ENCODE measurements at places on chromosomes 7 and 10. TPM values are rescaled to one million over a fixed set of nuclear protein-coding genes. Genes with fewer than 3 reads are reported as not detected.

Gene TCTN3
- total RNA-seq = 41.3 TPM

Gene HTRA1
- total RNA-seq = 51.9 TPM

Gene NPFFR1
- not detected for total RNA-seq

Gene EPHA1
- total RNA-seq = 0.29 TPM

Gene LDB3
- total RNA-seq = 0.07 TPM

Gene ASB10
- not detected for total RNA-seq

Gene HOXA6
- 1.5 TPM for total RNA-seq

Gene GRM3
- total RNA-seq = not detected

Gene FAM20C
- total RNA-seq = 43.9 TPM

Gene OR9A2
- total RNA-seq = not detected

Gene HELLS
- total RNA-seq = 23.2 TPM

Gene OR13A1
- total RNA-seq = not detected

Gene AIFM2
- 34.9 TPM for total RNA-seq

Gene AOAH
- not detected for total RNA-seq

Gene LIPF
- not detected for total RNA-seq

Gene NRAP
- not detected for total RNA-seq

Gene ANKRD61
- total RNA-seq = 0.53 TPM

Data from A549 treated with GW870086 at 1 μM for 4 hours (cell line).